ENCODE measurements at places on chromosomes 1 and 21. TPM values are rescaled to one million over a fixed set of nuclear protein-coding genes. Genes with fewer than 3 reads are reported as not detected.

DNA sequence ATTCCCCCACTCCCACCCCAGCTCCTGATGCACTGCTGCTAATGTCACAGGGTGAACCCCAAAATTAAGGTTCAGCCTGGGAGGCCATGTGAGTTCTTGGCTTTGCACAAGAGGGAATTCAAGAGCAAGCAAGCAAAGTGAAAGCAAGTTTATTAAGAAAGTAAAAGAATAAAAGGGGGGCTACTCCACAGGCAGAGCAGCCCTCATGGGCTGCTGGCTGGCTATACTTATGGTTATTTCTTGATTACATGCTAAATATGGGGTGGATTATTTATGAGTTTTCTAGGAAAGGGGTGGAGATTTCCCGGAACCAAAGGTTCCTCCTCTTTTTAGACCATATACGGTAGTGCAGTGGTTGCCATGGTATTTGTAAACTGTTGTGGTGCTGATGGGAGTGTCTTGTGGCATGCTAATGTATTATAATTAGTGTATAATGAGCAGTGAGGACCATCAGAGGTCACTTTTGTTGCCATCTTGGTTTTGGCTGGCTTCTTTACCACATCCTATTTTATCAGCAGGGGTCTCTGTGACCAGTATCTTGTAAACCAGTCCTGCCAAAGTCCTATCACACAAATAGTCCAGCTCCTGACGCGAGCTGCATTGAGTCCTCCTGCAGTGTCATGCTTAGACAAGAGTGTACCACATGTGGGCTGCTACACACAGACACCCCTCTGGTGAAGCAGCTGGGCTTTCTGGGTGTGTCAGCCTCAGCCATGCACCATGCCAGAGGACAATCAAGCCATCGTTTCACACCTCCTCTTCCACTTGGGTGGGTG is 46.4 kb upstream of the CSF1 start:
- H3K27ac ChIP-seq, result no peak overlapping the region
- no peaks in the 10 kb centered on the region for H3K4me1 ChIP-seq
- peaks cover 8% of the 10 kb centered on the region for H3K27me3 ChIP-seq
- DNase-seq, result no peak
- H3K36me3 ChIP-seq, result no peaks in the 10 kb centered on the region

NRDC gene
- 146 TPM for total RNA-seq

GRCh38 chr1:118323246-118323645 is 138.2 kb upstream of the SPAG17 start:
- H3K27ac ChIP-seq, result no peak overlapping the region
- H3K4me1 ChIP-seq, result no peaks in the 10 kb centered on the region
- DNase-seq, result no peak
- H3K36me3 ChIP-seq, result no peaks in the 10 kb centered on the region

- DNase-seq, result peak; percentile 49
- no peaks in the 10 kb centered on the region for H3K27me3 ChIP-seq
- H3K27ac ChIP-seq, result peak overlapping the region; percentile 100
- no peak overlapping the region for H3K4me3 ChIP-seq
- no peaks in the 10 kb centered on the region for H3K36me3 ChIP-seq
Measured at GRCh38 chr1:224544346-224545110, 71.6 kb upstream of the CNIH3 start.
